ENCODE measurements at places on chromosomes 3 and 15.

DNA sequence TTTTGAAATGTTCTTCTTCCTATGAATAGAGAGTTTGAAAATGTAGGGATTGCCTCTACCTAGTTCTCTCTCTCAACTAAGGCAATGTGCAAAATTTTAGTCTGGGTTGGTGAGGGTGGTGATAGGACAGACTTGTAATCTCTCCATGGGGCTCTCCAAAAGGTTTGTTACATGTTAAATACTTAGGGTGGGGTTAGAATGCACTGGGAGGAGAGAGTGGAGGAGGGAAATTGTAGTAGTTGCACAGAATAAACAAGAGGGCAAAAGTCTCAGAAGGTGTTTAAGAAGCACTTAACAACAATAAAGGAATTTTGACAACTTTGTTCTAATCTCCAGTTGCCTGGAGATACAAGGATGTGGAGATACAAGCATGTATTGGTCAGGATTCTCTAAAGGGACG is 230.4 kb downstream of the NECTIN3 start:
- no peak for DNase-seq

DNA sequence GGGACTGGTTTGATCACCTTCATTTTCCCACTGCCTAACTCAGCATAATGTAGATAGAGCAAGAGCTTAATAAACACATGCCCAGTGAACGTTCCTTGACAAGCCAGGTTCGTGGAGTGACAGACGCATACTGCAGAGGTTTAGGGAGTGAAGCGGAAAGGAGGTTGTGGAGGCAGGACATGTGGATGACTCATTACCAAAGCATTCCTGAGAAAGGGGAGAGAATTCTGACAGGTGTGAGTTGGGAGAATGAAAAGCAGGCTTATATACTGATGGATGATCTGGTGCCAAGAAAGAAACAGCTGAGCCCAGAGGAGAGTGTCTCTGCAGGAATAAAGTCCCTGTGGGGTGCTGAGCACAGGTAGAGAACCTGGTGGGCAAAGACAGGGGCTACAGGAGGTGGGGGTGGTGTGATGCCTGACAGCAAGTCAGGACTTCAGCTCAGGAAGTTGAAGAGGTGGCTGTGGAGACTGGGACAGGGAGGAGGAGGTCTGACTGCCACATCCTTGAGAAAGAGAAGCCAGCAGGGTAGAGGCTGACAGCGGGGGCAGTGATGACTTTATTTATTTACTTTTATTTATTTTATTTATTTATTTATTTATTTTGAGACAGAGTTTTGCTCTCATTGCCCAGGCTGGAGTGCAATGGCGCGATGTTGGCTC is 2.4 kb upstream of the RPL29 start:
- no peak for DNase-seq

DNA sequence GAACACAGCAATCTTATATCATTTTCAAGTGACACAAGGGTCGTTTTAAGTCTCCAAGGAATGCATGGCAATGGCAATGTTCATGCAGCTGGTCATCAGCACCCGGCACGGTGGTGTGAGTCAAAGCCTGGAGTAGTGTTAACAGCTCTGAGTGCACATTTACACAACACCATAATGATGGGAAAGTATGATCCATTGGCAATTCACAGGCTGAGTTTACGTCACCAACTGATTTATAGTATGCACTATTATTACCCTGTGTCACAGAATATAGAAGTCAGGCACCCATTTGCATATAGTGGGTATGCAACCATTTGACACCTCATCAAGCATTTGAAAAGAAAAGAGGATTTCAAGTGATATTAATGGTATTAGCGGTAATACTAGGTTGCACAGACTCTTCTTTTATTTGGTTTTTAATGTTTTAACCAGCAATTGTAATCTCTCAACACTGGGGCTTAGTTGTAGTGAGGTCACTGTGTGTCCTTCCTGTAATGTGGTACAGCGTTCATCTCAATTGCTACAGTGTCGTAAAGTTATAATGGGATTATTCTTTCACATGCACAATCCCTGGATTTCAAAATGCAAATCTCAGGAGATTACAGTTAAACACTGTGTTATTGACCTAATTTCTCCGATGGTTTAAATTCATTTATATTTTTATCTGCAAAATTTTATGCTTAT is 113.8 kb downstream of the C3orf38 start:
- DNase-seq: no peak

GRCh38 chr15:67548236-67548852 is 5.8 kb downstream of the MAP2K5 start:
- DNase-seq: no peak

DNA sequence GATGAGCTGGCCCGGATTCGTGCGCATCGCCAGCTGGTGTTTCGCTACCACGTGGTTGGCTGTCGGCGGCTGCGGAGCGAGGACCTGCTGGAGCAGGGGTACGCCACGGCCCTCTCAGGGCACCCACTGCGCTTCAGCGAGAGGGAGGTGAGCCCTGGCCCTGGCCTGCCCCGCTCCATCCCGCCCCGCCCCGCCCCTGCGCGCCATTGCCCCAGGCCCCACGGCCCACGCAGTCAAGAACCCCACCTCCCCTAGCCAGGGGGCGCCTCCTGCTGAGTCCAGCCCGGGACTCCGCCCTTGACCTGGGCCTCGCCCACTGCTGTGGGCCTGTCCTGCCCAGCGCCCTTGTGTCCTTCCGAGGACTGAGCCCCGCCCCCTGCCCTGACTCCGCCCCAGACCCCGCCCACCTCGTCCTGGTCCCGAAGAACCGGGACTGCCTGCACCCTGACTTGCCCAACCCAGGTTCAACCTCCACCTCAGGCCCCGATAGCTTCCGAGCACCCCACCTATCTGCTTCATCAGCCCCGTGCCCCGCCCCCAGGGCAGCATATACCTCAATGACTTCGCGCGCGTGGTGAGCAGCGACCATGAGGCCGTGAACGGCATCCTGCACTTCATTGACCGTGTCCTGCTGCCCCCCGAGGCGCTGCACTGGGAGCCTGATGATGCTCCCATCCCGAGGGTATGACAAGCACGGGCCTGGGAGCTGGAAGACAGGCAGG is 14.8 kb downstream of the NT5DC2 start:
- no peak for DNase-seq
